ENCODE measurements at places on chromosomes 13 and 19. TPM values are rescaled to one million over a fixed set of nuclear protein-coding genes. Genes with fewer than 3 reads are reported as not detected.

DNA sequence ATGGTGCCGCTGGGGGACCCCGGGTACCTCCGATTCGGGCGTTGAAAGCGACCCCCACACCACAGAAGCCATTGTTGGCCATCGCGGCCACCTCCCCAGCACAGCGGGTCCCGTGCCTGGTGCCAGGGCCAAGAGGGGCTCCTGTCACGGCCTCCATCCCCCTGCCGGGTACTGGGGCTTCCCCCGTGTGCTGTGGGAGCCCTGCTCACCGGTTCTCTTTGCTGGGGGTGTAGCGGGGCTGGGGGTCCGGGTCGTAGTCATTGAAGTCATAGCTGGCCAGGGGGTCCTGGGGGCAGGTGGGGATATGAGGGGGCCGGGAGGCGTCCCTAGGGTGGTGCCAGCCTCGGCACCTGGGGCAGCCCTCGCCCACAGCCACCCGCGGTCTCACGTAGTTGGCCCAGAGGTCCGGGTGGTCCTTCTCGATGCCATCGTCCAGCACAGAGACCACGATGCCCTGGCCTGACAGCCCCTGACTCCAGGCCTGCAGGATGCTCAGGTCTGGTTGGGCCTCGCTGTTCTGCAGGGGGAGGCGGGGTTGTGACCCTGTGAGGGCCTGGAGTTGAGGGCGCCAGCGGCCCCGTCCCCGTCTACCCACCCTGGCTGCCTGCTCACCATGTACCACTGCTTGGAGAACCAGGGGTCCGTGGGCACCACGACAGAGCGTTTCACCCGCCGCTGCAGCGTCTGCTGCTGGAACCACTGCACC lies 2.4 kb downstream of the PCSK4 start:
- H3K36me3 ChIP-seq = no peaks in the 10 kb centered on the region
- H3K4me3 ChIP-seq = no peak overlapping the region
- H3K27me3 ChIP-seq = peaks cover 9% of the 10 kb centered on the region
- no peak overlapping the region for H3K27ac ChIP-seq
- H3K4me1 ChIP-seq = peaks cover 11% of the 10 kb centered on the region

- no peaks in the 10 kb centered on the region for H3K36me3 ChIP-seq
- peak; percentile 64 for DNase-seq
- H3K27me3 ChIP-seq = no peaks in the 10 kb centered on the region
- peaks cover 17% of the 10 kb centered on the region for H3K4me1 ChIP-seq
- H3K27ac ChIP-seq = peak within 1 kb of the TSS; percentile 93
- H3K4me3 ChIP-seq = peak within 1 kb of the TSS; percentile 85
These were observed at the start of gene MAP3K10 for GRCh38 chr19:40190891-40191835. Gene MAP3K10 (plus strand): TSS chr19:40191426. CDS start chr19:40192032, 606 bp downstream.

- no peak for DNase-seq
- H3K36me3 ChIP-seq = no peaks in the 10 kb centered on the region
- no peak overlapping the region for H3K27ac ChIP-seq
- no peak overlapping the region for H3K4me3 ChIP-seq
These were observed 219.9 kb downstream of the SPRY2 start for GRCh38 chr13:80121038-80121437.

The FDX2 gene
- 18.0 TPM for total RNA-seq

GRCh38 chr19:13057147-13057572 lies 45.5 kb downstream of the LYL1 start:
- no peak for DNase-seq
- H3K4me1 ChIP-seq = peaks cover 4% of the 10 kb centered on the region
- no peak overlapping the region for H3K27ac ChIP-seq
- H3K4me3 ChIP-seq = no peak overlapping the region
- H3K27me3 ChIP-seq = peaks cover 22% of the 10 kb centered on the region

The ZSCAN4 gene
- total RNA-seq = not detected

DNA sequence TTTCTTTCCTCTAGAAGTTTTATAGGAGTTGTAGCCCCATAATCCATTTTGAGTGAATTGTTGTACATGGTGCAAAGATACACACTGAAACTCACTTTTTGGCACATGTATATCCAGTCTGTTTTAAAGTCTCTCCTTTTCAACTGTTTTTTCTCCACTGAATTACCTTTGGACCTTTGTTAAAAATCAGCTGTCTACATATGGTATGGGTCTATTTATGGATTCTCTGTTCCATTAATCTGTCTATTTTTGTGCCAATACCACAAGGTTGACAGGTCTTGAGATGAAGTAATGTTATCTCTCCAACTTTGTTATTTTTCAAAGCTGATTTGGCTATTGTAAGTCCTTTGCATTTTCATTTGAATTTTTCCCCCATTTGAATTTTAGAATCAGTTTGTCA lies 4.7 kb downstream of the HNRNPA1L2 start:
- no peak overlapping the region for H3K4me3 ChIP-seq
- H3K4me1 ChIP-seq = peaks cover 10% of the 10 kb centered on the region
- no peaks in the 10 kb centered on the region for H3K27me3 ChIP-seq
- no peak for DNase-seq
- H3K36me3 ChIP-seq = peaks cover 47% of the 10 kb centered on the region

DNA sequence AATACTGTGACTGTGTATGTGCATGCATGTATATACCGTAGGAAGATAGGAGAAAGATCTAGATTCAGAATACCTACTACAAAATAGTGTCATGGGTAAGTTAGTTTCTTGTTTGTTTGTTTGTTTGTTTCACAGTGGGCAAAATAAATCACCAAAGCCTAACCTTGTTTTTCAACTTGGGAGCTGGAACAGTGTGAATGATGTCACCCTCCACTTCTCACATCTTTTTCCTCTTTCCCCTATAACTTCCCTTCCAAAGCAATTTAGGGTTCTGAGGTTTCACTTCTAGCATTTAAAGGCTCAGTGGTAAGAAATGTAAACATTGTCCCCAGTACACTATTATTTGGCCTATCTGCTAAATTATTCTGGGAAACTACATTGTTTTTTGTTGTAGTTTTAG lies 5.4 kb downstream of the KCTD4 start:
- no peak for DNase-seq
- peaks cover 7% of the 10 kb centered on the region for H3K4me1 ChIP-seq
- H3K36me3 ChIP-seq = no peaks in the 10 kb centered on the region
- no peak overlapping the region for H3K4me3 ChIP-seq
- H3K27ac ChIP-seq = no peak overlapping the region

DNA sequence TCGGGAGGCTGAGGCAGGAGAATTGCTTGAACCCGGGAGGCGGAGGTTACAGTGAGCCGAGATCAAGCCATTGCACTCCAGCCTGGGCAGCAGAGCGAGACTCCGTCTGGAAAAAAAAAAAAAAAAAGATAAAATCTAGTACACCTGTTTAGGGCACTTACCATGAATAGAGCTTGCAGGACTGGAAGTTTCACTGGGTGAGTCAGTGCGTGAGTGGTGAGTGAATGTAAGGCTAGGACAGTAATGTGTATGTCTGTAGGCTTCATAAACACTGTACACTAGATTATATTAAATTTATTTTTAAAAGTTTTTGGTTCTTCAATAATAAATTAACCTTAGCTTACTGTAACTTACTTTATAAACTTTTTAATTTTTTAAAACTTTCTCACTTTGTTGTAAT lies 22.9 kb downstream of the PPP5C start:
- H3K4me3 ChIP-seq = no peak overlapping the region
- DNase-seq = no peak
- H3K27me3 ChIP-seq = no peaks in the 10 kb centered on the region
- peaks cover 24% of the 10 kb centered on the region for H3K36me3 ChIP-seq
- H3K27ac ChIP-seq = no peak overlapping the region

- DNase-seq = peak; percentile 61
- peaks cover 44% of the 10 kb centered on the region for H3K4me1 ChIP-seq
- H3K4me3 ChIP-seq = no peak overlapping the region
- no peaks in the 10 kb centered on the region for H3K36me3 ChIP-seq
- peaks cover 26% of the 10 kb centered on the region for H3K27me3 ChIP-seq
- H3K27ac ChIP-seq = no peak overlapping the region
These were observed 8.7 kb downstream of the SIGLECL1 start for GRCh38 chr19:51259348-51260245.

- DNase-seq = no peak
- no peaks in the 10 kb centered on the region for H3K36me3 ChIP-seq
- peaks cover 17% of the 10 kb centered on the region for H3K27me3 ChIP-seq
- H3K27ac ChIP-seq = no peak overlapping the region
These were observed 88.3 kb downstream of the TM9SF2 start for GRCh38 chr13:99589575-99589974.

DNA sequence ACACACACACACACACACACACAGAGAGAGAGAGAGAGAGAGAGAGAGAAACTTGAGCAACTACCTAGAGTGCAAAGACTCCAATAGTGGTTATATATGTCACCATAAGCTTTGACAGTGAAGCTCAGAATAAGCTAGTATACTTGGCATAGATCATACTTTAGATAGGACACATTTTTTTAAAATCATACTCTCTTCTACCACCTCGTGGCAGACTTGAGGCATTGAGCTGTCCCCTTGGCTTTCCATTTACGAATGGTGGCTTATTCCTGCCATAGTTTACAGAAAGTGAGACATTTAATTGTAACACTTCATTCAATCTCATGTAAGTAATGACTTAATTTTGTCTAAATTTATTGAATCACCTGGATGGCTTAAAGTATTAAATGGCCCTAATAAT lies 108.2 kb downstream of the EDNRB start:
- H3K4me3 ChIP-seq = no peak overlapping the region
- peaks cover 13% of the 10 kb centered on the region for H3K27me3 ChIP-seq
- DNase-seq = no peak
- no peak overlapping the region for H3K27ac ChIP-seq
- H3K4me1 ChIP-seq = no peaks in the 10 kb centered on the region

DNA sequence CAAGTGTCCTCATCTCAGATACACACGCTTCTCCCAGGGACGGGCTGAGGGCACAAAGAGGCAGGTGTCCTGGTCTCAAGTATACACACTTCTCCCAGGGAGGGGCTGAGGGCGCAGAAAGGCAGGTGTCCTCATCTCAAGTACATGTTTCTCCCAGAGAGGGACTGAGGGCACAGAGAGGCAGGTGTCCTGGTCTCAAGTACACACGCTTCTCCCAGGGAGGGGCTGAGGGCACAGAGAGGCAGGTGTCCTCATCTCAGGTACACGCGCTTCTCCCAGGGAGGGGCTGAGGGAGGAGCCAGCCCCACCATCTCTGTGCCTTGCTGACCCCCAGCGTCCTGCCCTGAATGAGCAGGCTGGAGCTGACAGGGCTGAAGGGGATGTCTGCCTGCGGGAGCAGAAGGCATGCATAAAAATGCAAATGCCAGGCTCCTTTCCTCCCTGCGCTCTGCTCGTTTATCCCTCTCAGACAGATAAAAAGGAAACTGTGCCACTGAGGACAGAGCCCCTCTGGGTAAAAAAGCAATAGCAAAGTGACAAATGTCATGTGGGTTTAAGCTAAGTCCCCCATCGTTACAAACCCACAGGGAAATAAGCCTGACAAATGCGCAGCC lies 96.1 kb upstream of the UQCRFS1 start:
- no peak overlapping the region for H3K27ac ChIP-seq
- H3K27me3 ChIP-seq = peaks cover 24% of the 10 kb centered on the region
- no peaks in the 10 kb centered on the region for H3K36me3 ChIP-seq
- no peak overlapping the region for H3K4me3 ChIP-seq
- DNase-seq = no peak
- no peaks in the 10 kb centered on the region for H3K4me1 ChIP-seq

The WDR87 gene
- total RNA-seq = not detected

The KIR3DL1 gene
- total RNA-seq = not detected

DNA sequence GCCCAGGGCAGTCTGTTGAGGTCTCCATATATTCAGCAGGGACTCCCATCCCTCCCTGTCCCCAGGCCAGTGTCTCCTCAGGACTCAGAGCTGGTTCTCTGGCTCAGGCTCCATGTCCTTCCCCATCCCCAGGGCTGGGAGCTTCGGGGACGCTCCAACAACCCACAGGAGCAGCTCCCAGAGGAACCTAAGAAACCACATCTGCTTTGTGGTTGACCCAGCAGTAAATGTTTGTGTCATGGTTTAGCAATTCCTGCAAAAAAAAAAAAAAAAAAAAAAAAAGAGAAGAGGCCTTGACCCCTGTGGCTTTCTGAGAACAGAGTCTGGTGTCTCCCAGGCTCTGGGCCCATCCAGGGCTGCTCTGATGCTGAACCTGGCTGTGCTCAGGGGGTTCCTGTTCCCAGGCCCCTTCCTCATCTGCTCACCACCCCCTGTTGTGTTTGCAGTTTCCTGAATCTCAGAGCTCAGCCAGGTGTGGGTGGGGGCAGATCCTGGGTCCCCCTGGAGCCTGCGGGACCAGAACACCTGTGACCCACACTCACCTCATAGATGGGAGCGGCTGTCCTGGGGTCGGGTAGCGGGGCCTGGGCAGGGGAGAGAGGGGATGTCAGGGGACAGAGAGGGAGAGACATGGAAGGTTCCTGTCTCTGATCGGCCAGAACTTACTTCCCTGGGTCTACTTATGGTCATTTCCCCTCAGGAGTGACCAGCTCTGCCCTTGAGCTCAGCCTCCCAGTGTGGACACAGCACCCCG lies 25.2 kb upstream of the CEACAM1 start:
- no peaks in the 10 kb centered on the region for H3K36me3 ChIP-seq
- no peak overlapping the region for H3K4me3 ChIP-seq
- H3K4me1 ChIP-seq = peaks cover 2% of the 10 kb centered on the region

GRCh38 chr13:113905942-113906341 lies 42.1 kb upstream of the GAS6 start:
- peak; percentile 3 for DNase-seq
- H3K36me3 ChIP-seq = no peaks in the 10 kb centered on the region
- H3K27ac ChIP-seq = no peak overlapping the region
- no peaks in the 10 kb centered on the region for H3K4me1 ChIP-seq
- peaks cover 33% of the 10 kb centered on the region for H3K27me3 ChIP-seq

The PGLYRP2 gene
- not detected for total RNA-seq

GRCh38 chr13:94198681-94199080 lies 280.8 kb downstream of the DCT start:
- no peaks in the 10 kb centered on the region for H3K4me1 ChIP-seq
- no peak overlapping the region for H3K4me3 ChIP-seq
- H3K27me3 ChIP-seq = no peaks in the 10 kb centered on the region
- H3K36me3 ChIP-seq = no peaks in the 10 kb centered on the region

GRCh38 chr19:47284324-47284899 lies 9.7 kb downstream of the INAFM1 start:
- peaks cover 5% of the 10 kb centered on the region for H3K4me1 ChIP-seq
- no peak for DNase-seq
- H3K4me3 ChIP-seq = no peak overlapping the region
- no peak overlapping the region for H3K27ac ChIP-seq
- H3K27me3 ChIP-seq = no peaks in the 10 kb centered on the region

- H3K4me1 ChIP-seq = peaks cover 1% of the 10 kb centered on the region
- no peak for DNase-seq
- no peaks in the 10 kb centered on the region for H3K36me3 ChIP-seq
- H3K4me3 ChIP-seq = no peak overlapping the region
These were observed 54.2 kb downstream of the CCNE1 start for GRCh38 chr19:29866011-29866410.

- DNase-seq = no peak
- H3K27ac ChIP-seq = no peak overlapping the region
- H3K4me1 ChIP-seq = no peaks in the 10 kb centered on the region
- H3K4me3 ChIP-seq = no peak overlapping the region
- H3K36me3 ChIP-seq = no peaks in the 10 kb centered on the region
- H3K27me3 ChIP-seq = no peaks in the 10 kb centered on the region
These were observed 781.0 kb upstream of the ARGLU1 start for GRCh38 chr13:107348925-107349324.

GRCh38 chr13:33236021-33236420 lies 49.5 kb downstream of the STARD13 start:
- DNase-seq = no peak
- H3K27me3 ChIP-seq = peaks cover 6% of the 10 kb centered on the region
- no peak overlapping the region for H3K27ac ChIP-seq
- no peak overlapping the region for H3K4me3 ChIP-seq
- H3K4me1 ChIP-seq = no peaks in the 10 kb centered on the region
- no peaks in the 10 kb centered on the region for H3K36me3 ChIP-seq

The METTL21C gene
- not detected for total RNA-seq
